ENCODE measurements at places on chromosomes 2 and 18.

- no peak for DNase-seq
Measured at GRCh38 chr2:126041391-126042047, 614.4 kb upstream of the GYPC start.

DNA sequence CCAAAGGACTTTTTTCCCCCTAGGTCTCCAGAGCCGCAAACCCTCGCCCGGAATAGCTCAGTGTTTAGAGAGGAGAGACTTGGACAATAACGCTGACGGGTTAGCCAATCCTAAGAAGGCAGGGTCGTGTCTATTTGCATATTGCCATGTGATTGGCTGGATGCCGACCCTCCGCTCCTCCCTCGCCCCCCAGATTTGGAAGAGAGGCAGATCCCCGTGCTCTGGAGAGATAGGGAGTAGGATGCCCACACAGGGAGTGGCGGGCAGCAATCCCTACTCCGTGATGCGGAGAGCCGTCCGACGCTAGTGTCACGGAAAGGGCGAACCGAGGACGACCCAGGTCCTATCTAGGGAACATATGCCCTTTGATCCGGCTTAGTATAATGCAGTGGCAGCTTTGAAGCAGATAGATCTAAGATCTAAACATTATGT is 1.4 kb downstream of the WNT6 start:
- DNase-seq, result peak; percentile 70

GRCh38 chr2:224904381-224904780 is 137.9 kb downstream of the DOCK10 start:
- peak; percentile 43 for DNase-seq

DNA sequence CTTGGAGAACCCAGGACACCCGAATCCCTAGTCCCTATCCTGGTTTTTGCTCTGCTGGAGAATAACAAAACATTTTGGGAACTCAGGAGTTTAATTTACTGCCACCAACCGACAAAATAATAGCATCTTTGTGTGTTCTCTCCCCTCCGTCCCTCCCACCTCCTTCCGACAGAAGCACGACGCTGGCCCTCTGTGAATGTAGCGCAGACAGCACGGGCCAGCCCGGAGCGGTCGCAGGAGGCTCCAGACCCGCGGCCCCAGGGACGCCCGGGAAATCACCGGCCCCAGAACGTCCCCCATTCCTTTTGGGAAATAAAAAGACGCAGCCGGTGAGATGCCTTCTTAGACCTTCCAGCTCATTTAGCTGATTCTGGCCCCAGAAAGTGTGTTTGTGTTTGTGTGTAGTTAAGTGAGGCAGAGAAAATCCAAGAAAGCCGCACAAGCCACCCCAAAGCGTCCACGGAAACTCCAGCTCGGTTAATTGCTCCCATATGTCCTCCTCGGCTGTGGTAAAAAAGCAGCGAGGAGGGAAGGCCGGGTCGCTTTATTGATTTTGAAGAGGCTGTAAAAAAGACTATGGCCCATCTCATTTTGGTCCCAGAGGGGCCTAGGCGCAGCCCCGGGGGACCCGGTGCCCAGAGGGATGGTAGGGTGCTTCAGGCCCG is 577 bp upstream of the TANC1 start:
- DNase-seq, result peak; percentile 79

DNA sequence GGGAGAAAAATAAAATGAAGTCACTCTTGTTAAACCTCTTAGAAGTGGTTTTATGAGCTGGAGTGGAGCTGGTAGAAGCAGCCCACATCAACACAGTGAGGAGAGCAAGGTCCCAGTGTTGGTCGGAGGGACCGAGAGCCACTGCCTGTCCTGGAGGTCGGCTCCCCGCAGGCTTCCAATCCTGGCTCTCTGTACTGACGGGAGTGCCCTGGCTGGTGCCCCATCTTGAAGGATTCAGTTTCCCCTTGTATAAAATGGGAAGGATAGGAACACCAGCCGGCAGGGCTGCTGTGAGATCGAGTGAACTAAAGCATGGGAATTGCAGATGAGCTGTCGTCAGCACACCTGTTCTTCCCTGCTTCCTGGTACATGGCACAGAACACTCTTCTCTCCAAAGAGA is 104.3 kb upstream of the ID2 start:
- no peak for DNase-seq

DNA sequence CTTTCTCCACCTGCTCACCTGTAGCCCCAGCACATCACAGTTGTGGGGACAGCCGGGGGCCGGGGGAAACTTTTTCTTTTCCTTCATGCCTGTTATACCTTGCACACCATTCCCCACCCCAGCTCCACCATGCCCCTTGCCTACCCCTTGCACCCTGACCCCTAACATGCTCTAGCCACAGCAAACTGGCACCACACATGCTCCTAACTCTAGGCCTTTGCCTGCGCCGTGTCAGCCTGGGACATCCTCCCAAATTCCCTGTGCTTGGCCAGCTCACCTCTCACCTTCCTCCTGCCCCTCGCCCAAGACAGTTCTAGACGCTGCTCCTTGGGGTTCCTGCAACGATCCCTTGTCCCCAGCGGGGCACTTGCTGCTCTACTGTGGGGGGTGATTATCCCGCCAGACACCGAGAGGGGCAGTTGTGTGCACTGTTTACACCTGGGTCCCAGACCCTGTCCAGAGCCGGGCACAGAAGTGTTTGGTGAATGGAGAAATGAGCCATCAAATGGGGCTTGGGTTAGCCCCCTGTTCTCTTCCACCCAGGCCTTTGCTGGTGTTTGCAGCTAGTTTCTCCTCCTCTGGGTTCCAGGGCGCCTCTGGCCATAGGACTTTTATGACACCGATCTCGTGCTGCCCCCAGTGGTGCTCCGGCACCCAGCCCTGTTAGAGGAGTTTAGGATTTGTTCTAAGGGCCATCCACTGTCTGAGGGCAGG is 129.8 kb downstream of the CTIF start:
- no peak for DNase-seq
